ENCODE measurements at places on chromosomes 11 and 22.

- DNase-seq: no peak
Observed at GRCh38 chr11:76240666-76241065, 34.4 kb upstream of the WNT11 start.

DNA sequence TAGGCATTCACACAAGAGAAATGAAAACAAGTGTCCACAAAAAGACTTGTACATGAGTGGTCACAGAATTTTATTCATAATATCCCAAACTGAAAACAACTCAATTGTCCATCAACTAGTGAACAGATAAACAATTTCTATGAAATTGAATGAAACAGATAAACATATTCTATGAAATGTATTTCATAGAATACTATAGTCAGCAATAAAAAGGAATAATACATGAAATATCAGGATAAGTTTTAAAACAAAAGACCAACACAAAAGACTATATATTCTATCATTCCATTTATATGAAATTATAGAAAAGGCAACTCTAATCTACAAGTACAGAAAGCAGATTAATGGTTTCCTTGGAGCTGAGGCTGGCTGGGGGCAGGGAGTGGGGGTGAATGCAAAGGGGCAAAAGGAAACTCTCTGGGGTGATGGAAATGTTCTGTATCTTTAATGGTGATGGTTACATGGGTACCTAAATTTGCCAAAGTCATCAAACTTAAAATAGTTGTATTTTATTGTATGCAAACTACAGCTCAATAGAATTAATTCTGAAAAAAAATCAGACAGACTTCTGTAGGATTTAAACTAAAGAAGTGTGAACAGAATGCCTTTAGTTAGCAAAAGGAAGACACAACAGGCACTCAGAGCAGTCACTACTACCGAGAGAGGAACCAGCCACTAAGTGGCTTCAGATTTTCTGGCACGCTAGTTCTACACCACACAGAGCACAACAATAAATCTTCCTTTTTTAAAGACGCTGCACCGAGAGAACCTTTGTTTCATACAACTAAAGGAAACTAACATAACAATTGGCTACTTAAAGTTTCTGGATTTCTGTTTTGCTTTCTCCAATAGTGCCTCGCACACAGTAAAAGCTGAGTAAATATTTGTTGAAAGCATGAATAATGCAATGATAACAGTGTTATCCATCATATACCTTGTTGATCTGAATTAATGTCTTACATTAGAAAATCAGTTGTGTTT is 15.4 kb downstream of the CCDC34 start:
- no peak for DNase-seq

DNA sequence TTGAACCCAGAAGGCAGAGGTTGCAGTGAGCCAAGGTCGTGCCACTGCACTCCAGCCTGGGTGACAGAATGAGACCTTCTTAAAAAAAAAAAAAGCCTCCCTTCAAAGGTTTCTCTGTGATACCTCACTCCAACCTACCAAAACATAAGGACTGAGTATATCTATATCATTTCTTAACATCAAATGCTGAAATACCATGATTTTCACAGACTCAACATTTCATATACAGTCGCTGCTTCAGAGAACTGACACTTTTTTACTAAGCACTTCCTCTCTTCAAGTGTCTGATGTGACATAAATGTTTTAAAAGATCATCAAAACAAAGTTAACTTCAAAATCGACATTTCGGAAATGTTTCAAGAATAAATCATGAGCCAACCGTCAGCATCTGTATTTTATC is 12.0 kb downstream of the PRR14L start:
- DNase-seq: no peak

- DNase-seq: no peak
Observed at GRCh38 chr11:46183819-46184218, 62.6 kb upstream of the PHF21A start.

GRCh38 chr11:31922450-31922849 is 111.3 kb upstream of the PAX6 start:
- no peak for DNase-seq

DNA sequence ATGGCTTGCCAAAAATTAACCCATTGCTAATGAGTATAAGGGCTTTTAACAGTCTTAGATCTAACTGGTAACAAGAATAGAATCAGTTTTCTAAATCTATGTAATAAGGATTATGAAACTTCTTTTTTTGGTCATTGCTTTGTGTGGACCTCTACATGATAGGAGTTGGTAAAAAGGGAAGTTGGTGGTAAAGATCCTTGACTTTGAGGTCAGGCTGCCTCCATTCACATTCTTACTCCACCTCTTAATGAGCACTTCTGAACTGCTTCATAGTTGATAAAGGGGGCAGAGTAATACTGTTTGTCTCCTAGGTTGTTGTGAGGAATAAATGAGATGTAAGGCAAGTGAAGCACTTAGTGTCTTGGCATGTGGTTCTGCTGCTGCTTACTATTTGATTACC is 10.6 kb downstream of the EIF3M start:
- DNase-seq: no peak

GRCh38 chr22:38792833-38793232 is 1.1 kb downstream of the DNAL4 start:
- no peak for DNase-seq

GRCh38 chr11:129374993-129375750 is 476 bp upstream of the BARX2 start:
- DNase-seq: no peak

DNA sequence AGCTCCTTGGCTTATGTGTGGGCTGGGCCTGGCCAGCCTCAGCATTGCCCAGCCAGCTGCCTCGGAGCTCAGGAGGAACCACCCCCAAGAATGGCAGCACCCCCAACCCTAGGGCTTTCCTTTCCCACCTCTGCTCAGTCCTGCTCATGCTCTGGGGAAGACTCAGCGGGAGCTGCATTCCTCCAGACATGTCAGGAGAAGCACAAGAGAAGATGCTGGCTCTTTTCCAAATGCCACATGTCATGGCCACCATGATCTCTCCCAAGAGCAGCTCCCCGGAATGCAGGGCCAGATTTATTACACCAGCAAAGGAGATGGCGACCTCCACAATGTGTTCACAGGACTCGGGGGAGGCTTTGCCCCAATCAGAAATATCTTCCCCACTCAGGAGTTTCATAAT is 143.7 kb downstream of the PKNOX2 start:
- DNase-seq: no peak

- DNase-seq: no peak
Observed at GRCh38 chr22:46143491-46144147, 6.7 kb upstream of the PPARA start.

GRCh38 chr11:65573391-65574079 is 1.2 kb downstream of the FAM89B start:
- no peak for DNase-seq

GRCh38 chr11:122146475-122146874 is 30.5 kb upstream of the BLID start:
- DNase-seq: no peak

GRCh38 chr11:70371241-70371640 is 27.1 kb upstream of the CTTN start:
- DNase-seq: peak; percentile 24

DNA sequence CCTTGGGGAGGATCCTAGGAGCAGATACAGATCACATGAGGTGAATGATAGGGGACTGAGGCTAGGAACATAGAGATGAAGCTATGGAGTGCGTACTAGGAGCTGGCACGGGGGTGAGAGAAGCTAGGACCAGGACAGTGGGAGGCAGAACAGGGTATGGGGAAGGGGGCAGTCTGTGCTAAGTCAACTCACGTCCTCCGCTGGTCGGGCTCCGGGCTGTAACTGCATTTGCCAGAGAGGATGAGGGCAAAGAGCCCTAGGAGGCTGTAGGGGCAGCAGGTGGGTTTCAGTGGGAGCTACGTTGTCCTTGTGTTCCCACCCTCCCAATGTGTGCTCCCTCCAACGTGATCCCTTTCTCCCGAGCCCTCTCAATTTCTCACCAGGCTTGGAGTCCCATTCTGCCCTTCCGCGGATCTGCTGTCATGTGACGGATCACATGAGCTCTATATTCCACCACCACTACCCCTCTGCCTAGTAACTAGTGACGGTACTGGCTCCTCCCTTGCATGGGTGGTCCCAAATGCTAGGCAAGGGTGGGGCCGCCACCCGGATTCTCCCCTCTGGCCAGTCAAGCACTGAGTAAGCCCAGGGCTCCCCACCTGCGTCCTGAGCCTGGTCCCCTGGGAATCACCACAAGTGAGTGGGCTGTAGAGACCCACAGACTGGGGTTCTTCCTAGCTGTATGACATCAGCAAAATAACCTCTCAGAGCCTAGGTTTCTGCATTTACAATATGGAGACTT is at the start of gene TPP1:
Gene TPP1 (minus strand): TSS at position 419 of the 742 bp plus-strand sequence. CDS start 22 bp downstream, at position 397.
- peak; percentile 97 for DNase-seq

- no peak for DNase-seq
Observed at GRCh38 chr22:23774922-23775436, 2.3 kb downstream of the MMP11 start.

- DNase-seq: peak; percentile 23
Observed at GRCh38 chr11:78424334-78425270, 7.0 kb upstream of the GAB2 start.

Data from germinal center (tissue), 1 donor.